CD4-positive, alpha-beta T cell treated with Interleukin-1 beta for 1 hour (primary cell): ENCODE measurements at places on chromosomes 1 and 21.

- DNase-seq = no peak
Measured at GRCh38 chr21:46572850-46573249, 32.0 kb downstream of the S100B start.

- no peak for DNase-seq
Measured at GRCh38 chr1:37596182-37596667, 488 bp upstream of the GNL2 start.

DNA sequence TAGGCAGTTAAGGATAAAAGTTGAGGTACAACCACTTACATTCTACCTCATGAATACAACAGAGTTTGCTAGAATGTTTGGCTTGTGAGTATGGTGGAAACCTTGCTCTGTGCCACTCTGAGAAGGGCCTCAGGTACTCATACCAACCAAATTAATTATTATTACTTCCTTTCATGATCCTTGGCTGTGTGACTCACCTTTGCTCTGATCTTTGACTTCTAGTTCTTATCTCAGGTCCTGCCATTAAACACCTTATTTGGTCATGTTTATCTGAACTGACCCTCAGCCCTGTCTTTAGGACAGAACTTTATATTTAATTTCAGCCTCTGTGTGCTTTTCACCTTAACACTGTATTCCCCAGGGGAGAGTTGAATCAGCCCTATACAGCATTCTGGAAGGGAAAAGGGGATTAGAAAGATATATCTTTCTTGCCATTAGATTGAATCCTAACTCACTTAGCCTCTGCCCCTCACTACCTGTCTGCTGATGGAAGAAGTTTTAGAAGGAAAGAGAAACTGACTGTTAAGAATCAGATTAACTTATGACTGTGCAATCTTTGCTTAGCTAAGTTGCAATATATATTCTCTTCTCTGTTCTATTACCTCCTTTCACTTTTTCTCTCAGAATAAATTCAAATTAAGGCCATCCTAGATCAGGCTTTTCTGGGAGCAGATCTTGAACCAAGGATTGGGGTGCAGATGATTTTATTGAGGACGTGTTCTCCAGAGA lies 260.4 kb upstream of the DPYD start:
- no peak for DNase-seq

GRCh38 chr1:116806245-116806644 lies 52.0 kb downstream of the CD2 start:
- DNase-seq = no peak

DNA sequence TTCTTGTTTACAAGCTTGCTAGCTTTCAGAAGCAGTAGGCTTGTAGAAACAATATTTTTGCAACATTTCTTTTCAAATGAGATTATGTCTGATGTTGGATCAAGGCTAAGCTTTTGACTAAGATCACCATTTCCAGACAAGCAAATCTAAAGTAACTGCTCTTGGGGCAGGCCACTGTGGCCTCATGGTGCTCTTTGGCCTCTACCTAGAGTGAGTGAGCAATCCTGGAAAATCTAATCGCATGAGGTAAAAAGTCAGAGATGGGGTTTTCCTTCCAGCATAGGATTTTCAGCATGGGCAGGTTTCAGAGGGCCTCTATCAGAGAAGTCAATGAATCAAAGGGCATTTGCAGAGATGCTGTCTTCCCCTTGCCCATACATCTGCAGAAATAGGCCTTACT lies 331.9 kb downstream of the OMA1 start:
- no peak for DNase-seq

GRCh38 chr1:20343149-20343937 lies 52.7 kb downstream of the VWA5B1 start:
- peak; percentile 26 for DNase-seq

DNA sequence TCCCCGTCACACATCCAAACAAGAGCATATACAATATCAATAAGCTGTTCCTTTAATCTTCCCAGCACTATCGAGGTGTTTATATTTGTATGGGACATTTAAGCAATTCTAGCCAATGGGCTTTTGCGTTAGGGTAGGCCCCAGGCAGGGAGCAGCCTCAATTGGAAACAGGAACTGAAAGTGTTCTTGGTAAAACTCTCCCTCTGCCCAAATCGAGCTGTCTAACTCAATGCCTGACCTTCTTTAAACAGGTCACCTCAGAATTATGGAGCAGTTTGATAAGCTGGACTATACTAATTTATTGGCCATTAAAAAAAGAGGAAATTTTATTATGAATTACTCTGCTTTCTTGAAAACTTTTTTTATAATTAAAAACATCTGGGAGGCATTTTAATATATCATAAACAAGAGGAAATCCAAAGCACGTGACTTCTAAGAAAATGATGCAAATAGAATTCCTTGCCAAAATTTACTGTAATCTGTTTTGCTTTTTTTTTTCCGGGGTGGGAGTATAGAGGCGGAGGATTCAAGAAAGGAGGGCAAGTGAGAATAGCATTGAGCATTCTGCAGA lies 498.1 kb downstream of the LMO4 start:
- DNase-seq = peak; percentile 4

DNA sequence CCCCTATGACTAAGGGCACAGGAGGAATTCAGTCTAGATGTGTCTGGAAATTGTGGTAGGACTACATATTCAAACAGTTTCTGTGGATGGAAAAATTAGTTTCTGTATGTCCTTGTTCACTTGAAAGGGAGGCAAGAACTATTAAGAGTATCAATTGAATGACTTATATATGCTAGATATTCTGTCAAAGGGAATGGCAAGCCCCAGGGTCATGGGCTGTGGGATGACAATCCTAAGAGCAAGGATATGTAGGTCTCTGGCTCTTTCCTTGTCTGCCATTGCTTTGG lies 383.5 kb upstream of the B3GALT2 start:
- DNase-seq = no peak

DNA sequence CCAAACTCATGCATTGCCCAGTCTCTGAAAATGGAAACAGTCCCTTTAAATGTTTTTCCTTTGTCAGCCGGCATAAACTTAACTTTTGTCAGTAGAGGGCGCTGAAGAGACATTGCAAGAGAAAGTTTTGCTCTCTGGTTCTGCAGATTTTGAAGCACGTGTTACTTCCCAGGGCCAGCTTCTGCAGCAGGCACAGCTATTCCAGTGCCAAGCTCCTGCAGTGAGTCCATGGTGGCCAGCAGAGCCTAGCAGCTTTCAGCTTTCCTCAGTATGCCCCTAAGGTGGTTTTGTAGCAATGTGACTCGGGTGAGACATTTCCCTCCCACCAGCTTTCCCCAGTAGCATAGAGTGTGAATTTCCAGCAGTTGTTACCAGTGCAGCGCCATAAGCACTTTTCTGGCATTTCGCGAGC lies 2.6 kb upstream of the IFI44L start:
- peak; percentile 42 for DNase-seq

GRCh38 chr1:106049595-106049994 lies 1006.9 kb upstream of the PRMT6 start:
- DNase-seq = no peak

DNA sequence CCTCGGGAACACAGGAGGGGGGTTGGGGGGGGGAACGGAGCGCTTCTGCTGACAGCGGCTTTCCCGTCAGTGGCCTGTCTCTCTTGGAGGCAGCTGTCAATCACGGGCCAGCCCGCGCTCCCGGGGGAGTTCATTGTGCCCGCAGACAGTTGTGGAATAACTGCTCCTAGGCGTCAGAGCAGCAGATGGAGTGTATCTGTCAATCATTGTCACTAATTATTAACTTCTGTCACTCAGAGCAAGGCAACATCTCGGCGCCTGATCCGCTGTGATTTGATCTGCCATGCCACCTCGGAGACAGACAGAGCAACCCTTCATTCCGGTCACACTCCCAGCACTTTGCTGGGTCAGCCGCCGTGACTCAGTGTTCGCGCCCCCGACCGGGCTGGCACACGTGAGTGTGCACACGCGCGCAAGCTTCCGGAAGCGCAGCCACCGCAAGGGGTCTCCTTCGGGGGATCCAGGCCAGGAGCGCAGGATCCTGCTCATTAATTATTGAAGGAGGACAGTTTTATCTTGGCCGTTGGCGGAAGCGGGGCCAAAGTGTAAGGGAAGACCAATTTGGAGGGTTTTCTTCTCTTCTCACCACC lies 75.8 kb downstream of the RRAGC start:
- DNase-seq = no peak

DNA sequence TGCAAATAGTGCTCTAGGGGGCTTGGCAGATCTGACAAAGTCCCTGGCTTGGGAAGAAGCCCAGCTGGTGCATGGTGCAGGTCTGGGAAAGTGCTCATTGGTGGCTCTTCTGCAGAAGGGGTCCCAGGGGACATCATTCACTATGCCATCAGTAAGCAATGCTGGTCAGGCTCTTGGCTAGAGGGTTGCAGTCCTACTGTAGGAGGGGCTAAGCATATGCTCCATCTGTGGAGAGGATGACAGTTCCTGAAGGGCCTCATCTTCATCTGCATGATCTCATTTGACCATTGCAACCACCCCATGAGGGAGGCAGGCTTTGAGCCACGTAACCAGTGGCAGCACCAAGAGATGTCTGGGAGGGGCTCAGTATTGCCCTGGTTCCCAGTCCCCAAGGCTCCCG lies 31.5 kb upstream of the VASH2 start:
- DNase-seq = no peak

GRCh38 chr21:34262469-34262845 lies 101.3 kb upstream of the KCNE2 start:
- DNase-seq = no peak

DNA sequence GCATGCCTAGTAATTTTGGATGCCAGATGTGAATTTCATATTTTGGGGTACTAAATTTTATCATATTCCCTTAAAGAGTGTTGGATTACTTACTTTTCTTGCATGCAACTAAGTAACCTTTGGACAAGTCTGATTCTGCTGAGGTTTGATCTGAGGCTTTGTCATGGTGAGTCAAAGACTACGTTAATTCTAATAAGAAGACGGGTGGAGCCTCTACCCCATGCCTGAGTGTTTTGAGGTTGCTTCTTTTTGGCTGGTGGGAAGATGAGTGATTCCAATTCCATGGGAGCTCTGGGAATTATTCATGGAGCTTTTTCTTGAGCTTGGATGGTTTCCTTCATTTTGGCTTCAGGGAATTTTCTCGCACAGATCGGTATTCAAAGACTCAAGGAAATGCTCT lies 11.6 kb upstream of the PCP4 start:
- no peak for DNase-seq

DNA sequence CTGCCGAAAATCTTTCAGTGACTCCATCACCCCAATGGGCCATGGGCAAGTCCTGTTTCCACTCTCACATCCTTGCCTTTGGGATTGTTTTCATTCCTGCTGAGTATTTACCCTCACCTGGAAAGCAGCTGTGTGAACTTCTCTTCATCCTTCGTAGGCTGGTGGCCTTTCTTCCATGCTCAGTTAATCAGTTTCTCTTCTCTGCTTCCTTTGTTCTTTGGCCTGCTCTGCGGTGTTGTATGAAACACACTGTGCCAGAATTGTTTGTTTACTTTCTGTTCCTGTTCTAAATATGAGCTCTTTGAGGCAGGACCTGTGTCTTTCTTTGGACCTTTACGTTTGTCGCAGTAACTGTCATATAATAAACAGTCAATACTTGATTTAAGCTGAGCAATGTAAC lies 48.6 kb downstream of the ITSN1 start:
- no peak for DNase-seq

DNA sequence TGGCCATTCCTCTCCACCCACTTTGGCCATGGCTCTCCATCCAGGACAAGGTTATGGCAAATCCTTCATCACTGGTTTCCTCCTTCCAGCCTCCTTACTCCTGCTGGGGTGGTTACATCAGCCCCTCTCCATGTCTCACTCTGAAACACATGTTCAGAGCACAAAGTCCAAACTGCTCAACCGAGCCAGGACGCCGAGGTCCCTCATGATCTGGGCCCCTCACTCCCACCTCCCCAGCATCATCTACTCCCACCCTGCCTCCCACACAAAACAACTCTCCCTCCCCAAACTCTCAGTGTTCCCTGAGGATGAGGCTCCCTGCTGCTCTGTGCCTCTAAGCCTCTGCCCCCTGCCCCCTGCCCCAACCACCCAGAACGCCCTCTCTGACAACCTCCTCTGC lies 33.3 kb upstream of the ZBTB40 start:
- DNase-seq = no peak

- no peak for DNase-seq
Measured at GRCh38 chr1:184813528-184814089, 59.0 kb upstream of the EDEM3 start.

DNA sequence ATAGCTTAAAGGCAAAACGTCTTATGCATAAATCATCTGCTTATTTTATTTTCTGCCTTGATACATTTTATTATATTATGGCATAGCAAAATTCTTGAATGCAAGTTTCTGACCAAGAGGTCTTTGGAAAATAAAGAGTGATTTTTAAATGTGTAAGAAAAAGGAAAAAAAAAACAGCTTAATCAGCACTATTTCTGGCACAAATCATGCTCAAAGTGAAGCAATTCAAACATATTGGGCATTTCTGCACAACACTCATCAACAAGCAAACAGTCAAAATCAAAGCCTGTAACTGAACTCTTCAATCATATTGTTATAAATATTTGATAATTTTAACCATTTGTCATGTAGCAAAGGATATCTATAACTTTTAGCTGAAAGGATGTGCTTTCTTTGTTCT lies 250.9 kb downstream of the PTPRC start:
- no peak for DNase-seq

GRCh38 chr1:248521856-248522255 lies 14.0 kb downstream of the OR2G6 start:
- DNase-seq = no peak

GRCh38 chr1:161973924-161974845 lies 49.5 kb downstream of the OLFML2B start:
- DNase-seq = no peak

DNA sequence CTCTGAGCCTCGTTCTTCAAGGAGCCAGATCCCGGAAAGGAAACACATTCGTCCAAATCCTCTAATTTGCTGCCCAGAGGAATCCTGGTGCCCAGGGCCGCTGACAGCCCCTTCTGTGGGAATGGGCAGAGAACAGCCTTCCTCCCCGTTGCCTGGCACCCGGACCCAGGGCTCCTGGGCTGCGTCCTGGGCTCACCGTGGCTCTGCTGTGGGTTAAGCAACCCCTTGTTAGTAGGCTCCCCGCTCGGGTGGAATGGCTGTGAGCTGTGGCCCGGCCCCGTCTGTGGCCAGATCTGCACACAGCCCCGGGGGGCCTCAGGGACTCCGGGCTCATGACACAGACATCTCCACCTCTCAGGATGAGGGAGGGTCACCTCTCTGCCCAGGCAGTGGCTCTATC lies 122.9 kb upstream of the ARHGEF16 start:
- no peak for DNase-seq

- DNase-seq = no peak
Measured at GRCh38 chr1:105874621-105875020, 1181.9 kb upstream of the PRMT6 start.

GRCh38 chr1:110384581-110385321 lies 6.1 kb downstream of the SLC16A4 start:
- DNase-seq = no peak

DNA sequence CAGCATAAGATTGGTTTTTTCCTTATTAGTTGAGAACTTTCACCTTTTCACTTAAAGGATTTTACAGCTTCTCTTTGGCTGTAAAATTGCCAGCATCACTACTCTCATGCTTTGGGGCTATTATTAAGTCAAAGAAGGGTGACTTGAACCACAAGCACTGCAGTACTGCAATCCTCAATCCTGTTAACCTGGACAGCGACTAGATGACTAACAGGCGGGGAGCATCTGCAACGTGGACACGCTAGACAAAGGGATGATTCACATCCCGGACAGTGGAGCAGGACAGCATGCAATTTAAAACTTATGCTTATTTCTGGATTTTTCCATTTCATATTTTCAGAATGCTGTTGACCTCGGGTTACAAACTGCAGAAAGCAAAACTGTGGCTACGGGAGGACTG lies 8.1 kb downstream of the ARV1 start:
- DNase-seq = no peak
